MV-4-11 (cell line): ENCODE measurements at places on chromosomes 11 and 22.

DNA sequence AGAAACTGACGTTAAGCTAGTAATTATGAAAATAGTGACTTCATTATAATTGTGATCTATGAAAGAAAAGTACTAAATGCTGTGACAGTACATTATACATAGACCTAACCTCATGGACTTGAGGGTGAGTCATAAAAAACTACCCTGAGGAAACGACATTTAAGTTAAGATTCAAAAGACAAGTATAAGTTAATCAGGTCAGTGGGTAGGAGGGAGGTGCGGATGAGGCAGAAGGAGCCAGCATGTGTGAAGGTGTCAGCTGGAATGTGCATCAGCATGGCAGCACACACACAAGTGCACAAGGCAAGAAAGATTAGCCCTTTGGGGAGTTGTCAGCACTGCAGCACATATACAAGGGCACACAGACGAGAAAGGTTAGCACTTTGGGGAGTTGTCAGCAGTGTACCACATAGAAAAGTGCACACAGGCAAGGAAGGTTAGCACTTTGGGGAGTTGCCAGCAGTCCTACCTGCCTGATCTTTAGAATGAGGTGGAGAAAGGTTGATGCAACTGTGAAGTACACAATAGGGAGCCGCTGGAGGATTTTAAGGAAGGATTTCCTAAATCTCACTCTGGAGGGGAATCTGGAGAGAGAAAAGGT lies 31.6 kb upstream of the CAVIN3 start:
- DNase-seq, result no peak

DNA sequence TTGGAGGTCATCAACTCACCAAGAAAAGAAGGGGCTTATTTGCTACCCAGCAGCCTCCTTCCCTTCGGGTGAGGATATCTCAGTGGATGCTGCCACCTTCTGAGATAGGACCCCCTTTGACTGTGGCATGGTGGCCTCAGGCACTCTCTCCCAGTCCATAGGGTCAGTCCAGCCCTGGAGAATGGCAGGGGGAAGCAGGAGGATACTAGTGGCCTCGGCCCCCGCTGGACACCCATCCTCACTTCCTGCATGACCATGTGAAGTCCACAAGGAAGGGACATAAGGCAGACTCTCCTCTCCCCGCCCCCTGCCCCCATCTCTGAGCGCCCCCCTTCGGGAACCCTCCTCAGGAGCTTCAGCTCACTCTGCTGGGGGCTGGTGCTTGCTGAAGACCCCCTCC lies 24.4 kb downstream of the TPBGL start:
- no peak for DNase-seq

DNA sequence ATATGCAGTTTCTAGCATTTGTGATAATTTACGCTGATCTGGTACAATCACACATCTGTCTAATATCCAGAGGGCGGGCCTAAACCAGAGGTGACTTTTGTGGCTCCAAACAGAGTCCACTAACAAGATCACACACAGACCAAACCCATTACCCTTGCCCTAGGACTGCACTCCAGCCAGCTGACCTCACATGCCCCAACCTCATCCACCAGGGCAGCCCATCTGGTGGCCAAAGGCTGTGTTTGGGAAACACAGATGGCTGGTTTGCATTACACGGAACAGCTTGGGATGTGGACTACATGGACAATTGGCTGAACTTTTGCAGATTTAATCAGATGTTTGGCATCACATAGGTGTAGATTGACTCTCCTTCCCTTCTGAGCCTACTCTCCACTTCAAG lies 228.2 kb downstream of the GRIK4 start:
- DNase-seq, result no peak

DNA sequence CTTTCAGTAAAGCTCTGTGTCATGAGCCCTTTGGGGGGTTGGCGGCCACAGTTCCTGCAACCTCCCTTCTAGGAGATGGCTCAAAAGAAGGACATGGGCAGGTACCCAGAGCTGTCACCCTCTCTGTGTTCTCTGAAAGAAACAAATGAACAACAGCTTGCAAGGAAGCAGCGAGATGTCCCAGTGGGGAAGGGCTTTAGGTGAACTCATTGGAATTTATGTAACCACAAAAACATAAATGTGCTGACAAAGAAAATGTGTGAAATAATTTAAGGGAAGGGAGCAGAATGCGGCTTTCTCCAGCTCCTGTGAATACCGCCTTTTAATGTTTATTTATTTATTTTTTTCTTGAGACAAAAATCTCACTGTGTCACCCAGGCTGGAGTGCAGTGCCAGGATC lies 3.3 kb downstream of the PARVG start:
- no peak for DNase-seq

DNA sequence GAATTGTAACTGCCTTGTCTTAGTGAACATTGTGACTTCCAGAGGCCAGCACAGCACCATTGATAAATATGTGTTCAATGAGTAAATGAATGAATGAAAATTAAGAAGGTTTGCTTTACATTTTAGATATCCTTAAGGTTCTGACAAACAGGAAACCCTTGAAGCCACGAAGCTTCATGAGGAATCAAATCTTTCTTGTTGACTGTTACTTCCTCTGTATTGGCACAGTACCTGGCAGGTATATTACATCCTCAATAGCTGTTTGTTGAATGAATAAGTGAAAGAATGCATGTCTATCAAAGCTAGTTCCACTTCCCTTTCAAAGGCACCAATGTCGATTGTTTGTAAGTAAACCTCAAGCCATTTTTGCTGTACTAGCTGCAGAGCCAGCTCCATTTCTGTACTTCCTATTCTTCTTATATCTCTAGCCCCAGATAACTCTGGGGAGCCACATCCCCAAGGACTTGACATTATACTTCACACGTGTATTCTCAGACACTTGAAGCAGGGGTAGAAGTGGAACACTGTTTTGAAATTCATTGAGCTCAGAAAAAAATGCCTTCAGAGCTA lies 140.3 kb upstream of the RAG2 start:
- peak; percentile 65 for DNase-seq

DNA sequence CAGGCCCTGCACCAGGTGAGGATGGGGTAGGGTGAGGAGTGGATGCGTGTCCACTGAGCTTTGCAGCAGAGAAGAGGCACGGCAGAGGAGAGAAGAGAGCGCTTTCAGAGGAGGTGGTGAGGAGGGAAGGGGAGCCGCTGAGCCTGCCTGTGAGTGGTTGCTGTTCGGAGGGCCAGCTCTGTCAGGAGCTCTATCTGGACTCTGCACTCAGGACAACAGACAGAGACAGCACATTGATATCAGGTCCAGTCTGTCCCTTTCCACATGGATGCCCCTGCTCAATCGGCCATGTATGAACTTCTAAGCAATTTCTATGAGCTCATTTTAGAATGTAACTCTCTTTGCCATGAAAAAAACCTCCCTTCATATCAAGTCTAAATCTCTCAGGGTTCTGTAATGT lies 158.6 kb downstream of the KIRREL3 start:
- no peak for DNase-seq

DNA sequence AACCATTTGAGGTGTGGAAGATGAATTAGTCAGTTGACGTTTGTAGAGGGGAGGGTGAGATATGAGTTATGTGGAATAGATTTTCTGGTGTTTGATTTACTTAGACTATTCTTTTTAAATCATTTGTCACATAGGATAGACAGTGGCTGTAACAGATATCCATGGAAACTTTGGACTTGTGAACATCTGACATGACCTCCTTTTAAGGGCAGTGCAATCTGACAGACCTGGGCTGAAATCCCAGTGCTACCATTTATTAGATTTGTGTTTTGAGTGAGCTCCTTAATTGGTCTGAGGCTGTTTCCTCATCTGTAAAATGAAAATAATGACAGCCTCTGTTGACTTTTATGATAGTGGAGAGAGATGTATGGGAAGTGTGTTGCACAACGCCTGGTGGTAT lies 159.9 kb downstream of the TEAD1 start:
- DNase-seq, result no peak

- no peak for DNase-seq
Measured at GRCh38 chr11:19756675-19757475, 44.2 kb downstream of the NAV2 start.

- DNase-seq, result no peak
Measured at GRCh38 chr11:130651066-130651855, 202.8 kb downstream of the ADAMTS15 start.

DNA sequence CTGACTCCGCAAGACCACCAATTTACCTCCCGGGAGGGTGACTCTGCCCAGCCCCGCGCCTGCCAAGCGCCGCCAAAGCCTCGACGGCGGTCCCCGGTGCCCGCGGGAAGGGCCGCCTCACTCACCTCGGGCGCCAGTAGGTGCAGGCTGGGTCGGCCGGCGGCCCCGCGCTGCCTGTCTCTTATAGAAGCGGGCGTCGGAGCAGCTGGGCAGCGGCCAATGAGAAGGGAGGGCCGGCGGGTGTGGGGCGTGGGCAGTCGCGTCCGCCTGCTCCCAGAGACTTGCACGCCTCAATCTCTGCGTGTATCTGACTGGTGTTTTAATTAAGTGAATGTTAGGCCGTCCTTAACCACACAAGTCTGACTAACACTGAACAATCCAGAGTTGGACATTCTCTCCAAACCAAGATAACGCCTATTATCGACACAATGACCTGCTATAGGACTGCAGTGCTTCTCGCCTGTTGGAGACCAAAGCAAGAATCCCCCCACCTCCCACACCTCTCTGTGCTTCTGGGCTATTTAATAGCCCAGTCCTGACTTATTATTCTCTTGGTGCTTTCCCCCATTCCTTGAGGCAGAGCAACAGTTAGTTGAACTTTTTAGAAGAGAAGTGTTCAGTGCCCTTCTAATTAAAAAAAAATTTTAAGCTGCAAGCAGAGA lies at the start of gene TPH1:
TPH1 (minus strand) TSS at position 154 of the 662 bp plus-strand sequence. CDS start 5,507 bp downstream, outside the sequence.
- no peak for DNase-seq

DNA sequence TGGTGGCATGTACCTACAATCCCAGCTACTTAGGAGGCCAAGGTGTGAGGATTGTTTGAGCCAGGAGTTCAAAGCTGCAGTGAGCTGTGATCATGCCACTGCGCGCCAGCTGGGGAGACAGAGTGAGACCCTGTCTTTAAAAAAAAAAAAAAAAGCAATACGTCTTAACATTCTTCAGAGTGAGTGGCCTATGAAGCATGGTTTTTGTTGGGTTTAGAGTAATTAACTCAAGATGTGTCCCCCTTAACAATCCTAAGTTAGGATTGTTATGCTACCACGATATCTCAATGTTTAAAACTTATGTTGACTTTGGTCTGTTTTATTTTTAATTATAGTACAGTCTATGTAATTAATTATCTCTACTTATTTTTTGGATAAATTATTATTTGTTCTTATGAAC lies 156.1 kb downstream of the HIPK3 start:
- no peak for DNase-seq

- no peak for DNase-seq
Measured at GRCh38 chr11:45560913-45561281, 104.5 kb downstream of the CHST1 start.

DNA sequence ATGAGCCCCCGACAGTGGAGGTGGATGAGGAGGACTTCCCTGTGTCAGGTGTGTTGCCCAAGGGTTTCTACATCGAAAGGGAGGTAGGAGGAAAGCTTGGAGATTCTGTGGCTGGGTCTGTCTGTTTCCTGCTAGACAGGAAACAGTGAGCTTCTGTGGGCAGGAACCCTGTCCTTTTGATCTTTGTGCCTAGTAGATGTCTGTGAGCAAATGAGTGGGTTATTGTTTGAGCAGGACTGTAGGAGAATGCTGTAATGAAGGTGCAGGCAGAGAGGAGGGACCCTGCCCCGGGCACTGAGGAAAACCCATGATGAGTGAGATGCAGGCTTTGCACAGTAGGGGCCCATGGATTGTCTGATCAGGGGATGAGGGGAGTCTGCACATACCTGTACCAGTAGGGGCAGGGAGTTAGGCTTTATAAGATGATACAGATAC lies 14.0 kb downstream of the USP35 start:
- DNase-seq, result no peak

DNA sequence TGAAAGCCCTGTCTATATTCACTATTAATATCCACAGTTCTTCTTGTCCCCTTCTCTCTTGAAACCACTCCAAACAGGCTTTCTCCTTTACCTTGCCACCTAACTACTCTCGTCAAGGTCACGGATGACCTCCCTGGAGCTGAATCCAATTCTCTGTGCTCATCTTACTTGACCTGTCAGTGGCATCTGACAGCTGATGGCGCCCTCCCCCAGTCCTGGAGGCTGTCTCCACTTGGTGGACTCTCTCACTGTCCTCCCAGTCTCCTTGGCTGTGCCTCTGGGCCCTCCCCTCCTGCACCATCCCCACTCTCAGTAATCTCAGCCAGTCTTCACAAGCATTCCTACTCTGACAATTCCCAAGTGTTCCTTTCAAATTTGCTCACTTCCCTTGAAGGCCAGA lies 8.7 kb downstream of the TNKS1BP1 start:
- no peak for DNase-seq
